ENCODE measurements at places on chromosomes 6 and 20. TPM values are rescaled to one million over a fixed set of nuclear protein-coding genes. Genes with fewer than 3 reads are reported as not detected.

DNA sequence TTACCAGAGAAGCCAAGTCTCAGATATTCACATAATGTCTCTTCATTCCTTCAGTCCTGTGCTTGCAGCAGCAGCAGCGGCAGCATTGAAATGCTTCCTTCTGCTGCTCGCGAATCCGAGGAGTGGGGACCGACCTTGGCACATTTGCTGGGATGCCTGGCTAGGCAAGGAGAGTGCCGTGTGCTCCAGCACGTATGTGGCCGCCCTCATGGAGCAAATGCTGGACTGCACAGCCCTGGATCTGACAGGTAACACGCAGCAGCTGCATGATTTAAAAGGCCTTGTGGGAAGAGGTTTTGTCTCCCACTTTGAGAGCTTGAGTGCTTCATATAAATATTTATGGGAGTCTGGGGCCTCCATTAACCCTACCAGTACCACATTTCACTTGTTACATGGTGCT lies 9.9 kb downstream of the MAFB start:
- DNase-seq = no peak

DNA sequence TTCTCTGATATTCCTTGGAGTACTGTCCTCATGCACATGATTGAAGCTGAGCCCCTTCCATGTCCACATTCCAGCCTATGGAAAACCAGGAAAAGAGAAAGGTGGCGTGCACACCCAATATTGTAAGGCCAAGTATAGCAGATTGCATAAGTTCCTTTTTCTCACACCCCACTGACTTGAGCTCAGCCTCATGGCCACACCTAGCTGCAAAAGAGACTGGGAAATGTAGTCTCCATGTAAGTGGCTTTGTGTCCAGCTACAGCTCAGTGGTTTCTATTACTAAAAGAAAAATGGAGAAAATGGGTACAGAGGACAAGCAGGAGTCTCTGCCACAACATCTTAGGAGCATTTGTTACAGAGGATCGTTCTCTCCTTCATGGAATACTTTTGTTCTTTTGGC lies 10.8 kb upstream of the UST start:
- DNase-seq = no peak

DNA sequence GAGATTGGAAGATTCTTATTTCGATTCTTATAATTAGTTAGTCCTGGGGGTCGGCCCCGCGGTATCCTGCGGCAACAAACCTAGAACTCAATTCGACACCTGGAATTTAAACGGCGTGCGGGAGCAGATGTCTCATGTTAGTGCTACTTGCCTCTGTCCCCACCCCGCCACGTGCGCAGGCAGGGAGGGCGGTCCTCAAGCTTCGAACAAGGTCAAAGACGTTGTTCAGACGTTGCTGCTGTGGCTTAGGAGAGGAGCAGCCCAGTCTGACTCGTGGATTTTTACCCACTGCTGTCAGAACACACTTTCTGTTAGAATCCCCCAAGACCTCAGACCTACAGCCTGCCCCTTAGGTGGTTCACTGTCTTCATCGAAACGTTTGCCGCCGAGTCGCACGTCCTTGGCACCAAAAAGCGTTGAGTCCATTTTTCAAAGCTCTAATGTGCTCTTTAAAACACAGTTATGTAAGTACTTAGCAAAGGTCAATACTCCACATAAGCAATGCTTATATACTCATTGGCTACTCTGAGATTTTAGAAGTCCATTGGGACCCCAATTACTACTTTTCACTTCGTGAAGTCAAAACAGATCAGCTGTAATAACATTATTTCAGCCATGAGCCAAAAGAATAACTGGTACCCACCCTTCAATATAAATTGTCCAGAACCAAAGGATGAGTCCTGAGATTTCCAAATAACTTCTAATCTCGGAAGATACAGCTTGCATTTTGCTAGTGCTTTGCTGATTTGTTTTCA lies 2.7 kb upstream of the C6orf62 start:
- no peak for DNase-seq

DNA sequence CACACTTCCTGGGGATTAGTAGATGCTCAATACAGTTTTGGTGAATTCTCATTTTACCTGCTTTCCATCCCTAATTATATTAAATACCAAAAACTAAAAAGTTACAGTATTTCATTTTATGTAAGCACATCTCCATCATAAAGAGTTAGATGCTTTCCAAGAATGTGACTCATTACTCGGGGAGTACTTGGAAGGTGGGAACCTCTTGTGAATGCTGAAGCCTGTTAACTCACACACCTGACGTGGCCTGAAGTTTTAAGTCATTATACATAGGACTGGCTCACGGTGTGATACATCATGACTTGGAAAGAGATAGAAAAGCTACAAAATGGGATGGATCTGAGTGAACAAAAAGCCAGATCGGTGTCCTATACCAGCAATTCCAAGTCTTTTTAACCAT lies 2.2 kb upstream of the OSER1 start:
- DNase-seq = no peak

DNA sequence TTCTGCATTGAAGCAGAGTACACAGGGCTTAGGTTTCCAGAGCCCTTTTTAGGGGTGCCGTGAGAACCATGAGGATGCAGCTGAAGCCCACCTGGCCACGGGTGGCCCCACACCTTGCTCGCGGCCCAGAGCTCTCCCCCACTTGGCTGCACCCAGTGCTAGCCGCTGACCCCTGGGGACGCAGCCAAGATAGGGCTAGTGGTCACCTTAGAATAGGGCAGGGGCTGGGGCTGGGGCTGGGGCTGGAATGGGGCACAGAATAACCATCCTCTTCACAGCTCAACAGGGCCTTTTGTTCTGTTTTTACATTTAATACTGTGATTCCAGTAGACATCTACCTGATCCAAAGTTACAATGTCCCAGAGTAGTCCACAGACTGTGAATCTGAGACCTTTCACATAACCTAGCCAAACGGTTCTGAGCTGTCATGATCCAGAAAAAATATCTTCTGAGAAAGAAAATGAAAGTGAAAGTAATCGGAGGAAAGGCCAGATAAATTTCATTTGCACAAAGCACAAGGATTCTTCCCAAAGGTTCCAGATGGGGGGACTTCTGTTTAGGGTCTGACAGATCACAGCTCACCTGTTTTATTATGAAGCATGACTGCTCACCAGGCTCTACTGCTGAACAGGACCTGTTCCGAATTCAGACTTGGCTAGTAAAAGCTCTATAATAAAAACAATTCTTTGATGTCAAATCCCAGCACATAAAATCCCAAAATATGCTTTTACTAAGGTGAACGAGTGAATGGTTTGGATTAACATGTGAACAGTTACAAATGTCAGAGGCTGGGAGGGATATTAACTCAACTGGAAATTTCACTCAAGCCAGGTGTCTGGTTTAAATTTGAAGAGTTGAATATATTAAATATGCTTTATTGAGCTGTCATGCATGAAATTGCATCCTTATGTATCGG lies 401.9 kb downstream of the THBS2 start:
- DNase-seq = no peak

DNA sequence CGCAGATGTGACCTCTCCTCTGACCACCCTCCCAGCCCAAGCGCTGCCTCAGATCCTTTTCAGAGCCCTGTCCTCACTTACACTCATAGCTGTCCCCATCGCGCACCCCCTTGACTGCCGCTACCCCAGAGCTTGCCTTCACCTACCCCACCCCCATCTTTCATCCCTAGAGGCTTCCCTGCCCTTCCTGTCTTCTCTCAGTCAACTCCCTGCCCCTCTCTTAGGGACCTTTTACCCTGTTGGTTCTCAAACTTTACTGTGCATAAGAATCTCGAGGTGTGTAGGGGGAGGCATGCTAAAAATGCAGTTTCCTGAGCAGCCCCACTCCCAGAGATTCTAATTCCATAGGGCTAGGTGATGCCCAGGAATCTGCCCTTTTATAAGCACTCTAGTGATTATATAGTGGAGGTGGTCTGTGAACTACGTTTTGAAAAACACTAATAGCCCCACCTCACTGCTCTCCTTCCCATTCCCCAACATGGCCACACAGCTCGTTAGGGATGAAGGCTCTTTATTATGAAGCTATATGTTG lies 725 bp downstream of the TM9SF4 start:
- no peak for DNase-seq

DNA sequence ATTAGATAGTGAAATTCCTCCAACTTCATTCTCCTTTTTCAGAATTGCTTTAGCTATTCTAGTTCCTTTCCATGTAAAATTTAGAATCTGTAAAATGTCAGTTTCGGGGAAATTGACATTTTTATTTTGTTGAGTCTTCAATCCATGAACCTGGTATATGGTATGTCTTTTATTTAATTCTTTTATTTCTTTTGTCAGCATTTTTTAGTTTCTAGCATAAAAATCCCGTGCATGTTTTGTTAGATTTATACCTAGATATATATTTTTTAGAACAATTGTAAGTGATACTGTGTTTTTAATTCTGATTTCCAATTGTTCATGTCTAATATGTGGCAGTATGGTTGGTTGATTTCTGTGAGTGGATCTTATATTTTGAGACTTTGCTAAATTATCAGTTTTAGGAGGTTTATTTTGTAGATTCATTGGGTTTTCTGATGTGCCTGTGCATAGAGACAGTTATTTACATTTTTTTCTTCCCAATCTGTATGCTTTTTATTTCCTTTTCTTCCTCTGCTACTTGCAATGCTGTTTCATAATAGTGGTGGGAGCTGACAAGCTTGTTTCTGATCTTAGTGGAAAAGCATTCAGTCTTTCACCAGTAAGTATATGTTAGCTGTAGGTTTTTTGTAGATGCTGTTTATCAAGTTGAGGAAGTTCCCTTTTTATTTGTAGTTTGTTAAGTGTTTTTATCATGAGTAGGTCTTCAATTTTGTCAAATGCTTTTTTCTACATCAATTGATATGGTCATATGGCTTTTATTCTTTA lies 13.7 kb downstream of the TAB2 start:
- no peak for DNase-seq

GRCh38 chr20:5973172-5973571 lies 22.7 kb downstream of the MCM8 start:
- DNase-seq = no peak

- DNase-seq = no peak
These were observed 37.3 kb downstream of the MAPK14 start for GRCh38 chr6:36064770-36065396.

- DNase-seq = no peak
These were observed 402.5 kb downstream of the CD83 start for GRCh38 chr6:14520029-14520428.

- no peak for DNase-seq
These were observed 59.3 kb downstream of the EPB41L2 start for GRCh38 chr6:131003488-131004386.

DNA sequence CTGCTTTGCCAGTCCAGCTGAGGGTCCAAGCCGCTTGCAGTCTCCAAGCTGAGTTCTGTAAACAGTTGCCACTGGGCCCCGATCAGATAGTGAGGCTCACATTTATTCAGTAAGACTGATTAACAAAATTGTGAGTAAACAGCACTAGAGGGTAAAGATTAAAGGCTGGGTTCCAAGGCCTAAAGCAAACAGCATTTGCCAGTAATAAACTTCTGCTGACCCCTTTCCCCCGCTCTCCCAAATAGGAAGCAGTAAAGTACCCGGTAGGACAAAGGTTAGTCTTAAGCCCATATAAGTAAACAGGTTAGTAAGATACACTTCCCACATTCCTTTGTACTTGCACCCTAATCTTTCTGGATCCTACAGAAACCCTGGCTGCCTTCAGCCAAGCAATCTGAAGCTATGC lies 181.8 kb downstream of the MEI4 start:
- DNase-seq = no peak

DNA sequence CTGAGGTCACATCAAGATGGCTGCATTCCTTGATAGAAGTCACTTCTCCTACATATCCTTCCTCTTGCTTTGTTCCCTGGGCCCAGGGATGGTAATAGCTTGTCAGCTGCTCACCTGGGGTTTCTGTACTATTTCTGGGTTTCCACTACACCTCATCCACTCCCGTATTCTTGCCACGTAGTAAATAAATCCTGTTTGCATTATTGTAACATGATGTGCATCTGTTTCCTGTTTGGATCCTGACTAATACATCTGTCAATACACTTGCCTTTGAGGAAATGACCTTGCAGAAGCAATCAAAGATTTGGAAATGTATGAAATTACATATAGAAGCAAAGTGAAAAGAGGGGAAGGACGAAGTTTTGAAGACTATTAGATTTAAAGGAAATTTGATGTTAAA lies 619.0 kb downstream of the PHF3 start:
- DNase-seq = no peak

DNA sequence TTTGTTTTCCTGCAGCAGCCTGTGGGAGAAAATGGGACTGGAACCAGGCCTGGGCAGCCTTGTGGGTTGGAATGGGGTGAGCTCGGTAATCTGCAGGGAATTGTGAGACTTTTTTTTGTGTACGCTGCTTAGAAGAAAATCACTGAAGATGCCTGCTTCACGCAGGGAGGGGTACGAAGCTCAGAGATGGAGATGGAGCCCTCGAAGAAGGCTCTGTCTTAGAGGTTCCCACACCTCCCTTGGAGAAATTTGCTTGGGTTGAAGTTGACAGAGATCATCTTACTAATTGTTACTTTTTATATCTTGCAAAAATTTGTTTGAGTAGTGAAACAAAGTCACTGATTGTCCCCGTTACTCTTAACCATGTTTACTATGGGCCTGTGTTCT lies 894 bp downstream of the PYGB start:
- no peak for DNase-seq

Gene CFB
- total RNA-seq = 5.5 TPM

Gene UBE2V1
- 77.8 TPM for total RNA-seq

Gene SLC22A3
- 1.2 TPM for total RNA-seq

Gene RIN2
- 52.4 TPM for total RNA-seq

Gene ELOVL2
- total RNA-seq = 1.1 TPM

Gene MYB
- total RNA-seq = 0.22 TPM

Gene OR12D3
- not detected for total RNA-seq

Gene SYNJ2
- 14.0 TPM for total RNA-seq

Gene CLPSL2
- total RNA-seq = not detected

All from Right ventricle myocardium superior (tissue), 1 donor.